ENCODE measurements at places on chromosomes 1 and 21.
A peak's percentile ranks its signal among the peaks of the same experiment; 100 is the strongest.

GRCh38 chr1:147904726-147905125 is 2.1 kb downstream of the GJA8 start:
- no peak for DNase-seq

DNA sequence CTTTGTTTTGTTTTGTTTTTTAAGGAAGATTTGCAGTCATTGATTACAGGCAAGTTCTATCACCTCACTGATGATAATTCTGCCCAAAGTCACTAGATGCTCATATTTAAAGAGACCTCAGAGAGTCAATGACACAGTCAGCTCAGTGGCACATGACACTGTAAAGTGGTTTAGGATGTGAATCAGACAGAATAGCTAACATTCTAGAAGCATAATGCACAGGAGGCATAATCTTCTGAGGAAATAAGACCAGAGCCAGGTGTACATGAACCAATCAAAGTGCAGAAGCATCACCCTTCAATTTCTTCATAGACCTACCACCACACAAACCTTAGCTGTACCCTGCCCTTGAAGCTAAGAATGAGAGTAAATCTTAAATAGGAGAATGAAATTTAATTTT is 268.5 kb downstream of the BRINP2 start:
- DNase-seq: no peak

DNA sequence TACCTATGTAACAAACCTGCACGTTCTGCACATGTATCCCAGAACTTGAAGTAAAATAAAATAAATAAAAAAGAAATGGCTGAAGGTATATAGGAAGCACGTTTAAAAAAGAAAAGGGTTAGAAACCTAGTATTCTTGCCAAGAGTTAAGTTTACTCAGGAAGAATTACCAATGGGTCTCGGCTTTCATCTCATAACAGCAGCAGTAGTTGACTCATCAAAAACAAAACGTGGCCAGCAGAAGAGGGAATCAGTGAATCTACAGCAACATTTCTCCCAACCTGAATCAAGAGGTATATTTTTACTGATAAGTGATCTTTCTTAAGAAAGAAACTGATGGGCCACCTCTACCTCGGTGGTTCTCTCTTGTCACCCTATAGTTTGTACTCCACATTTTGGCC is 340.3 kb downstream of the BRINP2 start:
- no peak for DNase-seq

GRCh38 chr1:28046716-28047115 is 41.7 kb downstream of the EYA3 start:
- no peak for DNase-seq

DNA sequence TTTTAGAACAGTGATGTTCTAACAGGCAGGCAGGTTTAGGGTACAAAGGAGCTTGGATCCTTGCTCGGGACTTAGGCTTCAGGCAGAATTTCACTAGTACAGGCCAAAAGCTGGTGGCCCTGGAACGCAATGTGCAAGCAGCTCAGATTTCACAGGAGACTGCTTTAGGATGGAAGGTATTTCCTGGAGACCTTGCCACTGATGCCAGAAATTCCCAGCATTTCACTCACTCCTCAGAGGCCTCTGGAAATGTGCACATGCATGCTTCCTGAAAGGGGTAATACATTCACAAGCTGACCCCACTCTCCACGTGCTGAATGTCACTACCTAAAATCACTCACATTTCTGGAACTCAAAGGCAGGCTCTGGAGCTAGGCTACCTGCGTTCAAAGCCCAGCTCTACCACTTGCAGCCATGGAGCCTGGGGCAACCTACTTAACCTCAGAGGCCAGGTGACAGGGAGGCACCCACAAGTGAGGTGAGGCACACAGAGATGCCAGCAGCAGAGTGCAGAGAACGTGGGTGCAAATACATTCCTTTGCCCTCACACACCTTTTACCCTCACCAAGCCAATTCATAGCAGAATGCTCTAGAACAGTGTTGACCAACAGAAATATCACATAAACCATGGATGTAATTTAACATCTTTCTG is 56.5 kb downstream of the CDC7 start:
- peak; percentile 86 for DNase-seq
